ENCODE measurements at places on chromosomes 1 and 21.

- DNase-seq = no peak
These were observed 1355.7 kb upstream of the ADGRL2 start for GRCh38 chr1:80445033-80445432.

DNA sequence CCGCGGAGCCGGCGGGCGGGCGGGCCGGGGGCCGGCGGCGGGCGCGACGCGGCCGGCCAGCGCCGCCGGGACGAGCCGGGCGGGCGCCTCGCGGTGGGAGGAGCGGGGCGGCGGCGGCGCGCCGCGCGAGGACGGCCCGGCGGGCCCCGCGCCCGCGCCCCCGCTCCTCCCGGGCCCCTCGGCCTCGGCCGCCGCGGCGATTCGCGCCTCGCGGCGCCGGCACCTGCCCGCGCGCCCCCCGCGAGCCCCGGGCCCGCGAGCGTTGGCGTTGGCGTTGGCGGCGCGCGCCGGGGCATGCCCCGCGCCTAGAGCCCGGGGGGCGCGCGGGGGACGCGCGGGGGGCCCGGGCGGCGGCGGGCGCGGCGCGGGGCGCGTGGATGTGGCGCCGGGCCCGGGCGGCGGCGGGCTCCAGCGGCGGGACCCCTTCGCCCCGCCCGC, at the start of gene SKI:
TSS of gene SKI (plus strand) at position 163 of the 438 bp plus-strand sequence. CDS start 448 bp downstream, outside the sequence.
- DNase-seq = no peak

GRCh38 chr1:180268556-180269075, 38.6 kb downstream of the LHX4 start:
- no peak for DNase-seq

DNA sequence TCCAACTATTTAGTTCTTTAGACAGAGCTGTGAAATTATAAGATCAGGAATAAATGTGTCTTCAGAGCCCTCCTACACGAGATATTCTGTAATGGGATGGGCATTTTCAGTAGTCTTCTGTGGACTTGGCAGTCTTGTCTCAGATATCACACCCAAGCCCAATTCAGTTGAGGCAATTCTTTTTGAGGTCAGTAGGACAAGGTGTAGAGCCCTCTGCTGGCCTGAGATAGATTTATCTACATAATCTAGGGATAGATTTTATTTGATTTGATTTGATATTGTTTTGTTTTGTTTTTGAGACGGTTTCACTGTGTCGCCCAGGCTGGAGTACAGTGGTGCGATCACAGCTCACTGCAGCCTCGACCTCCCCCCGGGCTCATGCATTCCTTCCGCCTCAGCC, 77.5 kb downstream of the FMN2 start:
- DNase-seq = peak; percentile 14

DNA sequence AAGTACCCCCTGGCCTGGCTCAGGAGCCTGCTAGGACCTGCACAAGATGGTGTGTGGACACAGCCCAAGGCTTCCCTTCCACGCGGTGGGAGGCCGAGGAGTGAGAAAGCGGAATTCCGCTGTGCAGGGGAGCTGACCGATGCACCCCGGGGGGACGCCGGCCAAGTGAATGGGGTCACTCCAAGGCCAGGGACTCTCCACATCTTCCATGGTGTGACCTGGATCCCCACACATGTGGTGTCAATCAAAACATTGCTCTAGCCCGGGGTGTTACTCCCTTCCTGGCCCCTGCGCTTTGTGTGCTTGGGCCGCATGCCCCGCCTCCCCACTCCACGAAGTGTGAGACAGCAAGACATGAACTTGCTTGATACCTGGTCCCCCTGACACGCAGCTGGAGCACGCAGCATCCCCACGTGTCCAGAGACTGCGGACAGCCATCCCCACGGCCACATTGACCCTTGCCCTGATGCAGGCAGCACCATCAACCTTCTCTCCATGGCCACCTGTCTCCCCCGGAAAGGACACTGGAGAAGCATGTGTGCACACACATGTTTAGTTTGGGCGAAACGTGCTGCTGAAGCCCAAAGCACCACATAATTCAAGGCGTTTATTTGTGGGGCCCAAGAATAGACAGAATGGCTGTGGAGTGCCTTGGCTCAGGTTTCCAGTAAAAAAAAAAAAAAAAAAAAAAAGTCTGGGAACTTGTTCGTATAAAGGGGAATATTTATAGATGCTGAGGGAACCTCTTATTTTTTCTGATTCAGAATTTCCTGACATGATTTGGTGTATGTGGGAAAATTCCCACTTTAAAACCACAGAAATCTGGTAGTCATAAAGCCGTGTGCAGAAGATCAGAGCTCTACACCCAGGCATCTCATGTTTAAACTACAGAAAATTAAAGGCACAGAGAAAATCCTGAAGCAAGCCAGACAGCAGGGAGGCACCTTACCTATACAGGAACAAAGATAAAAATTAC, 171.7 kb downstream of the HUNK start:
- DNase-seq = no peak

DNA sequence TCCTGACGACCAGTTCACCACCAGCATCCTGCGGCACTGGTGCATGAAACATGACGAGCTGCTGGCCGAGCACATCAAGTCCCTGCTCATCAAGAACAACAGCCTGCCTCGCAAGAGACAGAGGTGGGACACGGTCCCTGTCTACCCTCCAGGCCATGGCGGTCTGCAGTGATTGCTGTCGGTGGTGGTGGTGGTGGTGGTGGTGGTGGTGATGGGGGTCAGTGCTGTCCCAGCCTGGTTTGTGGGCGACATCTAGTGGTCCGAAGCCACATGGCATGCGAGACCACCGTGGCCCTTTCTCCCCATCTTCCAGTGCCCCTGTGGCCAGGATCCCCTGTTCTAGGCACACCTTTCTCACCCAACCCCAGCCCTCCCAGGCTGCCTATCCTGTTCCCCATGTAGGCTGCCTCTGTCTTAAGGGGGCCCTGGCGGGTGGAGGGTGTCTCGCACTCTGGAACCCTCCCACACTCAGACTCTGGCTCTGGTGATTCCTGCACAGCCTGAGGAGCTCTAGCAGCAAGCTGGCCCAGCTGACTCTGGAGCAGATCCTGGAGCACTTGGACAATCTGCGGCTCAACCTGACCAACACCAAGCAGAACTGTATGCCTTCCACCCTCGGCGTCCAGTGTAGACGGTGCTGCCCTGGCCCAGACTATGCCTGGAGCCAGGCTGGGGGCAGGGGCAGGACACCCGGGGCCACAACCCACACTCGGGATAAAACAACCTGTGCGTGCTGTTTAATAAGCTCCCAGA, 3.2 kb upstream of the SLC27A3 start:
- no peak for DNase-seq

DNA sequence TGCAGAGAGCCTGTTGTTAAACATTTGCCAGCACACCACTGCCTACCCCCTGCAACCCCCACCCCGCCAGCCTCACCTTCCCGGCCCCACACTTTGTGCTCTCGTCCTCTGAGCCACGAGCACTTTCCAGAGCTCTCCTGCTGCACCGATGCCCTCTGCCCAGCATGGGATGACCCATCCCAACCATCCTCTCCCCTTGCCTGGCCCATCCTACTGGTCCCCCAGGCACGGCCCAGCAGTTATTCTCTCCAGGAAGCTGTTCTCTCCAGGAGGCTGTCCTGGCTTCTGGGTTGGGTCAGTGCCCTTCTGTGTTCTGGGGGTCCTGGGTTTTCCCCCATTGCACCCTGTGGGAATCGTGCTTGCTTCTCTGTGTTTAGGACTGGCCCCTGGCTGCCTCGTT, 60.1 kb upstream of the ABCG1 start:
- DNase-seq = no peak

- DNase-seq = no peak
These were observed 227.4 kb downstream of the SDCCAG8 start for GRCh38 chr1:243483071-243483771.

- DNase-seq = no peak
These were observed 51.3 kb upstream of the SELENON start for GRCh38 chr1:25748531-25749205.

- DNase-seq = no peak
These were observed 9.0 kb downstream of the AK4 start for GRCh38 chr1:65156910-65157545.

GRCh38 chr1:10507111-10507879, 32.5 kb downstream of the PEX14 start:
- DNase-seq = peak; percentile 93

DNA sequence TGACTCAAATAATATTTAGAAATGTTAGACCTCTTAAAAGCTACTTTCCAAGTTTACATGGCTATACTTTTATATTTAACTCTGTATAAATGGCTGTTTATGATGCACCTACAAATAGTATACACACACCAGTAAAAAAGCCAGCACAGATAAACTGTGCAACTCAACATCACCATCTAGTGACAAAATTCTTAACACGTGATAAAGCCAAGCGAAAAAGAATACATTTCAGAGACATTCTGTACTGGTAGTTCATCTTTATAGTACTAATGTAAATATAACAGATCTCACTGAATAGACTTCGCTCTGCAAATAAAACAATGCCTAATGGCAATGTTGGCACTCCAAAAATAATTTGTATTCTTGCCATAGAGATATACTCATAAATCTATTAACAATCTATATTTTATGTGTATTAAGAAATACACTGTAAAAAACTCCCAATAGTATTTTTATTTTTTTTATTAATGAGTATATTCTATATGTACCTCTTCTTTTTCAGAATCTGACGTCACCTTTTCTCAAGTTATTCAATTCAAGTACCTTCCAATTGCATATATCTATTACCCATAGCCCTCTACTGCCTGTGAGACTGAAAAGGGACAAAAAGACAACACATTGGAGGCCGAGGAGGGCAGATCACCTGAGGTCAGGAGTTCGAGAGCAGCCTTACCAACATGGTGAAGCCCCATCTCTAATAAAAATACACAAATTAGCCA, 100.2 kb downstream of the DPYD start:
- no peak for DNase-seq

DNA sequence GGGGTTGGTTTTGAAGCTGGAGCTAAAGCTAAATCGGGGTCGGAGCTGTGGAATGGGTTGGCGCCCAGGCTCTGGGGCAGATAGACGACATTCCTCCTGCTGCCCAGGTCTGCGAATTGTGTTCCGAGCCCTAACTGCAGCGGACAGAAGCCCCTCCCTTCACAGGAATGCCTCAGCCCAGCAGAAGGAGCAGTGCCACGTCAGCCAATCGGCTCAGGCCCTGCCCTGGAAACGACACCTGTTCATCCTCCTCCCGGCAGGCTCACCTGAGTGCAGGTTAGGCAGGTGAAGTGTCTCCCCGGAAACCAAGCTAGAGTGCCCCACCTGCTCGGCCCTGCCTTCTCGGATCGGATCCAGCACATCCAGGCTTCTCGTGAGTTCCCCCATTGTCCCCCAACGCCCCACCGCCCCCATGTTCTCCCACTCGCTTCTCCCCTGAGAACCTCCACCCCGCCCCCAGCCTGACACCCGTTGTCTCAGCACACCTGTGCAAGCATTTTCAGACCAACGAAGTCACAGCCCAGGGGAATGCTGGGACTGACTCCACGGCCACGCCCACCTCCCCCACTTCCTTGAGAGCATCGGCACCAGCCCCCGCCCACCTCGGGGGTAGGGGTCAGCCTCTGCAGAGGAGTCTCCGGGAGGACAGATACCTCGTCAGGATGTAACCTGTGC, 775 bp downstream of the TMEM125 start:
- no peak for DNase-seq

DNA sequence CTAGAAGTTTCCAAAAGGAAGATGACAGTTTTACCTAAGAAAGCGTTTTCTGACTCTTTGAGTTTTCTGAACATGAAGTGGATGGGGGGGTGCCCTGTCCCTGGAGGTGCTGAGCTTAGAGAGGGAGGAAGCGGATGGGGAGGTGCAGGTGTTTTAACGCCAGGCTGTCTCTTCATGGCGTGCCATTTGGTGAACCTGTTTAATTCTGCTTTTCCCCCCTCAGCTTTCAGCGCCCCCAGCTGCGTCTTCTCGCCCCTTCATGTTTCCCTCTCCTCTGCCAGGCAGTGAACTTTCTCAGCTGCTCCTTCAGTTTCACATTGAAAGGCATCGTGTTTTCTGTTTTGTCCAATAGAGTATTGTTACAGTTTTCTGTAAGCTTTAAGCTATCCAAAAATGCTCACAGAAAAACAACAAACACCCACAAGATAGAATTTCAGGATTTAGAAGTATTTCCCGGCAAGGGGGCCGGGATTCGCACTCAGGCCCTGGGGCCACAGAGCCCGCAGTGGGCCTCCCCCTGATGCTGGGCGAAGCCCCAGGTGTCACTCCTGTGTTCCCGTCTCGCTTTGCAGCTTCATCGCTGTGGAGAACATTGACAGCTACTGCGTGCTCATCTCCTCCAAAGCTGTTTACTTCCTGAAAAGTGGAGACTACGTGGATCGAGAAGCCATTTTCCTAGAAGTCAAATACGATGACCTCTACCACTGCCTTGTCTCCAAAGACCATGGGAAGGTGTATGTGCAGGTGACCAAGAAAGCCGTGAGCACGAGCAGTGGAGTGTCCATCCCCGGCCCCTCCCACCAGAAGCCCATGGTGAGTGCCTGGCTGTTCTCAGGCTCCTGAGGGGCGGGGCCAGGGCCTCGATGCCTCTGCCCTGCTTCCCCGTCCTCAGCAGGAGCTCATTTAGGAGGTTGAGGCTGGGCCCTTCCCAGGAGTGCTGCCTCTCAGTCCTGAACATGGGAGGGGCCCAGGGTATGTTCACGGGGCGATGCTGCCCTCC, 111.4 kb downstream of the DHRS3 start:
- DNase-seq = no peak

- no peak for DNase-seq
These were observed 7.9 kb upstream of the SH3GLB1 start for GRCh38 chr1:86696522-86696921.

GRCh38 chr1:83546874-83547273, 452.1 kb downstream of the TTLL7 start:
- DNase-seq = no peak

GRCh38 chr1:54259546-54260140, 59.7 kb downstream of the MRPL37 start:
- DNase-seq = no peak

DNA sequence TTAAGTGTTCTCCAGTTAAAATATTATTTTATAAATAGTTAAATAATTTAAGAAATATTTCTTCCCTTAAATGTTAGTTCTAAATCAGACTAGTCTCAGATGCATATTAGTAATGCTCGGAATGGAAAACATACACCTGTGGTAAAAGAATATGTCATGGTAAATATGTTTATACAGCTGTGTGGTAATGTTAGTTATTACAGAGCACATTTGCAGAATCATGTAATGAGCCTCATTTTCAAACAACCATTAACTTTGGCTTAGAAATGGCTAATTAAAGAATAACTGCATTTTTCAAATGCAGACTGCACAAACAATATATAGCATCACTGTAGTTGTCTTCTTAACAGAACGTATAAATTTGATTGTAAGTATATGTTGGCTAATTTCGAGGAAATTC, 90.3 kb downstream of the DISP1 start:
- peak; percentile 97 for DNase-seq

- DNase-seq = no peak
These were observed 180.1 kb upstream of the ESRRG start for GRCh38 chr1:216903382-216903740.

DNA sequence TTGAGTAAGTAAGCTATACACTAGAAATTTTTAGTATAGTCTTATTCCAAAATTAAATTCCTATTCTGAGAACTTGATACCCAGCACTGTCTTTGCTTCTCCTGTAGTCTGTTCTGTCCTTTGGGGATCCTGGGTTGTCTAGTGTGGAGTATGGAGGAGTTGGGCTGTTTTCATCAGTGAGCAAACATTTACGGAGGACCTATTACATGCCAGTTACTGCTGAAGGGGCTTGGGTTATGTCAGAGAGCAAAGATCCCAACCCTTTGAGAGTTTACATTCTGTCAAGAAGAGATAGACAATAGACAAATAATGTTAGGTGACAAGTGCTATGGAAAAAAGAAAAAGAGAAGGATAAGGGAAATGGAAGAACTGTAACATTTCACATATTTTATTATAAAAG, 9.0 kb downstream of the TRAPPC10 start:
- DNase-seq = no peak

GRCh38 chr1:94970783-94971182, 43.9 kb upstream of the CNN3 start:
- DNase-seq = no peak
